Epithelial cell of prostate (primary cell): ENCODE measurements at places on chromosomes 4 and X.

- DNase-seq, result no peak
Measured at GRCh38 chr4:79025170-79025569, 85.9 kb upstream of the PAQR3 start.

DNA sequence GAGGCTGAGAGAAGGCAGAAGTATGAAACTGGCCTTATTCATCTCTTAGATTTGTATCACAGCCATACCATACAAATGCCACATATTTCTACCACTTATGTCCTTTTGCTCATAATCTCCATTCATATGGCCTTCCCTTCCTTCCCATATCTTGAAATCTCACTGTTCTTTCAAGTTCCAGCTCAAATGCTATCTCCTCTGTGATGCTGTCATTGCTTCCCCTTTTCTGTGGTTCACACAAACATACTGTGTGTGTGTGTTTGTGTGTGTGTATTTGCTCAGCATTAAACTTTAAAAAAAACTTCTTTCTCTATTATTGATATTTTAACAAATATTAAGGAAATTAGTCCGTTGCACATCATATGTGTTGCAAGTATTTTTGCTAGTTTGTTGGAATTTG is 26.7 kb downstream of the PHKA1 start:
- no peak for DNase-seq

GRCh38 chr4:126087101-126087500 is 772.3 kb downstream of the FAT4 start:
- DNase-seq, result no peak

GRCh38 chr4:7624396-7624980 is 189.8 kb upstream of the PSAPL1 start:
- no peak for DNase-seq

DNA sequence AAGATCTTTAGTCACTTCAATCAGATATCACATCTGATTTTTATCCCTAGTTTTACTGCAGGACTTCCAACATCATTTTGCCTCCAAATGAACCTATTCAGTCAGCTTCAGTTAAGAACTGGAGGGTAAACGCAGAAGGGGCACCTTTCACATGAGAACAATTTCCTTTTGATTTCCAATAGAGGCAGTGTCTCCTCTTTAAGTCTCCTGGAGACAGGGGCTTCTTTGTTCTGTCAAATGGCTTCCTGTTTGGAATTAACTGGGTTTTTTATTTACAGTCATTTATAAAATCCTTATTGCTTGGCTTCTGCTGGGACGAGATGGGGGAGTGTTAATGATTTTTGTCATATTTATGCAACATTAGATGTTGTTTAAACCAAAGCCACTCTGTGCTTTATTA is 164.0 kb downstream of the STK32B start:
- DNase-seq, result no peak

- no peak for DNase-seq
Measured at GRCh38 chr4:25163196-25163595, 2.9 kb upstream of the SEPSECS start.

- DNase-seq, result no peak
Measured at GRCh38 chrX:25742334-25742733, 395.8 kb upstream of the MAGEB18 start.
